ENCODE measurements at places on chromosomes 2 and 18.

DNA sequence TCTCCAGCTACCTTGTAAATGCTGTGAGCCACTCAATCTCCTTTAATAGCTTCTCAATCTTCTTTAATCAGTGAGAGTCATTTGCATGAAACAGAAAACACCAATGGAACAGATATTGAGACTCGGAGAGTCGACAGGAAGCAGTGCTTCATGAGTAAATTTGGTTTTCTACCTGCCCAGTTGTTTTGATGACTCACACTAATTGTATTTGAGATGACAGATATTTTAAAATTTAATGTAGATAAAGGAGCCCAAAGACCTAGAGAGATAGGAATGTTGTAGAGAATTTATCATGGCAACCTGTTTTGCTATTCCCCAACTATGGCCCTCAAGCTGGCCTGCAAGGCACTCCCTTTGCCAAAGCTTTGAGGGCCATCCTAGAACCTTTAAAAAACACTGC is 119.1 kb downstream of the CDC42EP3 start:
- no peak for DNase-seq

- no peak for DNase-seq
Measured at GRCh38 chr18:51257150-51257549, 59.7 kb upstream of the MEX3C start.

DNA sequence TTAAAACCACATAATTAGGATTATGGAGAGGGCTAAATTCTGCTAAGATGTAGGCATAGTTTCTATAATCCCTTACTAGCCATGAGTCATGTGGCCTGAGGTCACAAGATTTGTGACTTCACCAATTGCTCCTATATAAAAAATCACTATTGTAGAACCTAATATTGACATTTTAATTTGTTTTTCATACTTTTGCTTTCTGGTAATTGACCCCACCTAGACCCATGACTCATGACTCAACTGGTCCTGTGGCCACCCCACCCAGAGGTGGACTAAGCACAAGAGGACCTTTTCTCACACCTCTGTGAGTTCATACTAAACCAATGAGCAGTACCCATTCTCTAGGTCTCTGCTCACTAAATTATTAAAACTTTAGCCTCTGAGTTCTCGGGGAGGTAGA is 1567.5 kb upstream of the LRRTM1 start:
- DNase-seq: no peak

- DNase-seq: no peak
Measured at GRCh38 chr2:85133751-85134254, 611 bp downstream of the TCF7L1 start.

DNA sequence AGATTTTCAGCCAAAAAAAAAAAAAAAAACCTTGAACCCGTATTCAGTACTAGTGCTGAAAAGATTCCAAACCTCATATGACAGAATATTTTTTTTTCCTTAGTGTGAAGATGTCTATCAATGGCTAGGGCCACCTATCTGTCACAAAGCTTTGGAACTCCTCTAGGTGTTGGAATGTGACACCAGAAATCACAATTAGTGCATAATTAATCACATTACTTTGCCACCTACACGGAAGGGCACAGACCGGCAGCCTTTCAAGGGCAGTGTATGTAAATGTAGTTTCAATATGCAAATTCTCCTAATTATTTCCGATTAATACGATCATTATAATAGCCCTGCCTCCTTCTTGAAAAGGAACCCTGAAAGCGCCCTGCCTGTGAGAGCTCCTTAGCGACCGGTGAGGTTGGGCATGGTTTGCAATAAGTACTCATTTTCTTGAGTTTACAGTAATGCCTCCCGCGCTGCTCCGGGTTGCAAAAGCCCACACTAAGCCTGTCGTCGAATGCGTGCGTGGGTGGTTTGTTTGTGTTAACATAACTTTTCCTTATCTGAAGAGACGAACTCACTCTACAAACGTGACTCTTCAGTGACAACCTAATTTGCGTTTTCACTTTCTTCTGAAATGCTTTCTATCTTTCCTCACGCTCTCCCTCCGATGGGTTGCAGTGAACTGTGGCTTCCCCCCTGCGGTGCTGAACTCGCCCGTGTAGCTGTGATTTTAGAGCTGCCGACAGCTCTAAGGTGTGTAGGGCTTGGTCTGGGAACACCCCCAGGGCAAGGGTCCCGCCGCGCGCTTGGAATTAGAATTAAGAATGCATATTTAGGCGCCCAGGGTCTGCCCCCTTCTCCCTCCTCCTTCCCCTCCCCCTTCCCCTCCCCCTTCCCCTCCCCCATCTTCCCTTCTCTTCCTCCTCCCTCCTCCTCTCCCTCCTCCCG is 765 bp upstream of the ID2 start:
- DNase-seq: peak; percentile 95

DNA sequence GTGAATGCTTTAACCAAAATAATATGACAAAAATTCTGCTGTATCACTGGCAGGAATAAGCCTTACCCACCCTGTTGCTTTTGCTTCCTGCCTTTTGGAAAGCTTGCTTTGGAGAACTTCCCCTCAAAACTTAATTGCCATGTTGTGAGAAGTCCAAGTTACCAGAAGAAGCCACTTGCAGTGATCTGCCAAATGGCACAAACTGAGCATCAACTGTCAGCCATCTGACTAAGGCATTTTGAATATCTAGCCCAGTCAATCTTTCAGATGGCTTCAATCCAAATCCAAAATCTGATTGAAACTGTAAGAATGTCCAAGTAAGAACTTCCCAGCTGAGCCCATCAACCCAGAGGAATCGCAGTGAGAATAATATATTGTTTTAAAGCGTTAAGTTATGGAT is 216.5 kb upstream of the ZC3H15 start:
- no peak for DNase-seq

DNA sequence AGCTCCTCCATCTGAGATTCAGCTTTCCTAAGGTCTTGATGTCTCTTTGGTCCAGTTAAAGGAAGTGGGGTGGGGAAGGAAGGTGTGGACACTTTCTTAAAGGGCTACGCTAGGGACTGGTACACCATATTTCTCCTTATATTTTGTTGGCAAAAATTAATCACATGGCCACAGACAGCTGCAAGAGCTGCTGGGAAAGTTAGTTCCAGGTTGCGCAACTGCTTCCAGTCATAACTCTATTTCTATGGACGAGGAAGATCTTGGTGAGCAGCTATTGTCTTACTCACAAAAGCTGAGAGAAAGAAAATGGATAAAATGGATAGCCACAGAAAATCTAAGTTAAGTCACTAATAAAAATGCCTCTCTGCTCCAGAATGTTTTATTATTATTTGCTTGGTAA is 60.7 kb upstream of the PPM1B start:
- DNase-seq: no peak

GRCh38 chr18:24018299-24018886 is 3.8 kb downstream of the TTC39C start:
- DNase-seq: no peak

- DNase-seq: no peak
Measured at GRCh38 chr18:2656981-2657512, 1.5 kb downstream of the SMCHD1 start.

GRCh38 chr2:232894251-232894650 is 24.2 kb downstream of the SNORC start:
- no peak for DNase-seq

DNA sequence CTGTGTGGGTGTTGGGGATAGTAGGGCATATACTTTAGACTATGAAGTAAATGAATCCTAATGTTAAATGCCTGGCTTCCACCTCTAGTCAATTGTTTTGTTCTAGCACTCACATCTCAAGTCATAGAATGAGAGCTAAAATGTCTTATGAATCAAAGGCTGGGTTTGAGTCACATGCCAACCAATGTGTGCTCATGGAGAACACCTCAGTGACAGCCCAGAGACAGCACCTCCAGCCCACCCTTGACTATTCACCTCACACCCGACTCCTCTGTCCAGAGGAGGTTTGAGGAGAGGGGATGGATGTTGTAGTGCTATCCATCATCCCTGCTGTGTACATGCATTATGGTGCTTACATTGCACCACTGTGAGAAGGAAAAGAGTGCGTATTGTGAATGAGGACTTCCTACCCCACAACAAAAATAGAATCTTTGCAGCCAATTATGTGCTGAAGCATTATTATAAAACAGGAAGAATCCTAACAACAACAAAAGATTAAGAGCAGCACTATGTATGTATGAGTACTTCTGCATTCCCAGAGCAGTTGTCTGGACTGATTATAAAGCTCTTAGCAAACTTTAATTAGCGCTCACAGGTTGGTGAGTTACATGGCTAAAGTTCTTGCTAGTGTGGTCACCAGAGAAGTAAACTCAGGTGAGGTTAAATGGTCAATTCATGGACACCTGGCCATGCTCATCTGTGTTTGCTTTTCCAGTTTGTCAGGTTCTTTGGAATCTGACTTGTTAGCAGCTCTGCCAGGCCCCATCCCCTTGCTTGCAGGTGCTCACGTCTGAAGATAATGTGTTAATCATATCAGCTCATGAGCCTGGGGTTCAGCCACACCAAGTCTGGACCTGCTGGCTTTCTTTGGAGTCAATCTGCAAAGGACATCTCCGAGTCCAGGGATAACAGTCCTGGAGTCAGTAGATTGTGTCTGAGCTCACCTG is 55.3 kb upstream of the NABP1 start:
- no peak for DNase-seq

DNA sequence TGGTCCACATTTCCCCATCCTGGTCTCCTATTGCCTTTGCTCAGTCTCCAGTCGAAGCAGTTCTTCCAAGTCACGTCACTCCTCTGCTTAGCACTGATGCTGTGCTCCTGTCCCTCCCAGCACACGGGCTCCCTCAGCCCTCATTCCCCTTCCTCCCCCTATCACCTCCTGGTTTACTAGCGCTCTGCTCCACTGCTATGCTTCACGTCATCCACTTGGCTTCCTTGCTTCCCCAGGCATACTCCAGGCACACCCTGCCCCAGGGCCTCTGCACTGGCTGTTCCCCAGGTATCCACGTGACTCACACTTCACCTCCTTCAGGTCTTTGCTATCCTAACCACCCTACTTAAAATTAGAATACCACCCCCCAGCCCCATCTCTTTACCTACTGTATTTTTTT is 269.3 kb downstream of the GLI2 start:
- DNase-seq: no peak

DNA sequence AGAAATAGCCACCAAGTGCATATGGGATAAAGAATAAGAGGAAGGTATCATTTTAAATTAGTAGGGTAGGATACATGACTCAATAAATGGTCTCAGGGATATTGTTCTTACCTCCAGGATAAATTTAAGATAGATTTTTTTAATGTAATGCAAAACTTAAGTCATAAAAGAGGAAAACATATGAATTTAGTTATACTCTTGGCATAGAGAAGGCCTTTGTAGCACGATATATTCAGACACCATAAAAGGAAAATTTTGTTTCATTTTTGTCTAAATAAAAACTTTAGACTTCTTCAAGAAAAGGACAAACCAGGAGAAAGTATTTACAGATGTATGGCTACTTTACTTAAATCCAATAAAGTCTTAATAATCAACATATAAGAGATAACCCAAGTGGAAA is 78.5 kb upstream of the CAB39 start:
- no peak for DNase-seq

- no peak for DNase-seq
Measured at GRCh38 chr2:172021074-172021931, 21.6 kb downstream of the METAP1D start.

GRCh38 chr2:230879271-230879882 is 14.6 kb downstream of the ITM2C start:
- no peak for DNase-seq

GRCh38 chr2:37689751-37690150 is 18.3 kb upstream of the CDC42EP3 start:
- no peak for DNase-seq

GRCh38 chr18:79983793-79984192 is 4.6 kb downstream of the TXNL4A start:
- no peak for DNase-seq

DNA sequence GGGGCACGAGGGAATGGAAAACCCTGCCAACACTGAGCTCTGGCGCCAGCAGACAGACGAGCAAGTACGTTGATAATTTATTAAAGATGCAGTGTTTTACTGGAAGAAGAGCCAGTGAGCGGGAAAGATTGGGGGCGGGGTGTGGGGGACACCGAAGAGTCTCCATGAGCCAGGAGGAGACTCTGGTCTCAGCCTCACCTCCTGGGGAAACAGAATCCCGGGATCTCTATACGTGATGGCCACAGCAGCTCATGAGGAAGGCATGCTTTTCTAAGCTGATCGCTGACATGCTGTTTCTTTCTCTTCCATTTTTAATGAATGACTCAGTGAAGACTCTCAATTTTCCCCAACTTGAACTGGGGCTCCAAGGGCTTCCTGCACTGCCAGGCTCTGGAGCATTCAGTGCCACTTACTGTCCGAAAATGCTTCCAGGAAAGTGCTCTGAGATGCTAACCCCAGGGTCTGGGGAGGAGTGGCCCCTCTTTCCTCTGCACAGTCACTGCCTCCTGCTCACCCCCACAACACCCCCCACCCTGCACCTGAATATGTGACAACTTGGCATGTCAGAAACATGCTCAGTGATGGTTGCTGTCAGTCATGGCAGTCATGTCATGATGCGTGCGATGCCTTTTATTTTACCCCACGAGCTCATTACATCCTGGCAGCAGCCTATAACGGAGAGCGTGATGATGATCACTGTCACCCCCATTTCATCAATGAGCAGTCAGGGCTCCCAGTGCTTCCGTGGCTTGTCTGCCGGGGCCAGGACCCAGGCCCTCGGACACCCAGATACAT is 164.2 kb upstream of the CAPN13 start:
- no peak for DNase-seq

DNA sequence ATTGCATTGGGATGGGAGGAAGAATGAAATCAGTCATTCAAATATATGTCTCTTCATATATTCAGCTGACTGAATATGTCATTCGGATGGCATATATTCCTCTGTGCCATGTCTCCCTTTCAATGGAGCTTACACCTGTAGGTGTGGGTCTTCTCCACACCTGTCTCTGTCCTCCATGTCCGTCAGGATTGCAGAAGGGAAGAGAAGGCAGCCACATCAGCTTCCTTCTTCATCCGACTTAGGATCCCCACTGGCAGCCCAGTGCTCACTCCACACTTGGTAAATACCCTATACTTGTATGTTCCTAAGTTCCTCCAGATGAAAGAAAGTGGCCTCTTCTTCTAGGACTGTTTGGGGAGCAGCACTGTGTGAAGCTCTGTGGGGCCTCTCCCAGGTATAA is 250.1 kb downstream of the BCL2 start:
- DNase-seq: no peak

- DNase-seq: no peak
Measured at GRCh38 chr2:156625360-156626170, 189.4 kb downstream of the GPD2 start.

DNA sequence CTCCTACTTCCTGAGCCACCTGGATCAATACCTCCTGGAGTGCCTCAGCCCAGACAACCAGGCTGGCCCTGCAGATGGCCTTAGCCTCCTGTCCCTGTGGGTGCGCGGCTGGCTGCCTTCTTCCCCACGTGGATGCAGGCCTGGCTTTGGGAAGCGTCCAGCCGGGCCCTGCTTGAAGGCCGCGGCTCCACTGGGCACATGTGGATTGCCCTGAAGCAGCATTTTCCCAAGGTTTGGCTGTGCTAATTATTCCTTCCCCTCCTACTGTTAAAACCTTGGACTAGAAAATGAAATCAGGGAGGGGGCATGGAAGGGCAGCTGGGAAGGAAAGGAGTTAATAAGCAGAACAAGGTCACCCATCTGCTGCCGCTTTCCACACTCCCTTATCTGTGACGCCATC is 143.0 kb upstream of the GATA6 start:
- DNase-seq: no peak

Data from NCI-H1417 (cell line).